Stimulated activated naive B cell treated with anti-CD40 and anti-IgM and Interleukin-4, amounts not matched to agents 10 μg/mL and 1 μg/mL and 100 μg/mL, for 72 hours (primary cell): ENCODE measurements at places on chromosomes 4 and X.
A peak's percentile ranks its signal among the peaks of the same experiment; 100 is the strongest.

GRCh38 chr4:60884587-60884986, 315.5 kb upstream of the ADGRL3 start:
- DNase-seq = no peak

GRCh38 chr4:68864438-68865187, 48.8 kb downstream of the UGT2B10 start:
- DNase-seq = no peak

DNA sequence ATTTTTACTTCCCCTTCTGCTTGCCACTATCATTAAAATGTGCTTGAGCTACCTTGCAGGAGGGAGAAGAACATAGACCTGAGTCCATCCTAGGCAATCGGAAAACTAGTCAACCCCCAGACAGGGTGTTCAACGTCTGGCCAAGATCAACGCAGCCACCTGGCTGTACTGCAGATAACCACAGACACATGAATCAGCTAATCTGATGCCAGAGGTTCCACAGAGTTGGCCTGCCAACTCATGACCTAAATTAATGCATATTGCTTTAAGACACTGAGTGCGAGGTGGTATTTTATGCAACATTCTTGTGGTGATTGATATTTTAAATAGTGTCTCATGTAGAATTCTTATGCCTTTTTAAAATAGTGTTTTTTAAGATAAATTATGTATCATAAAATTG, 1283.8 kb upstream of the PABPC4L start:
- no peak for DNase-seq

- no peak for DNase-seq
These were observed 518.0 kb downstream of the RPA4 start for GRCh38 chrX:97401586-97402136.

- no peak for DNase-seq
These were observed 49.8 kb downstream of the GYPA start for GRCh38 chr4:144090744-144091143.

DNA sequence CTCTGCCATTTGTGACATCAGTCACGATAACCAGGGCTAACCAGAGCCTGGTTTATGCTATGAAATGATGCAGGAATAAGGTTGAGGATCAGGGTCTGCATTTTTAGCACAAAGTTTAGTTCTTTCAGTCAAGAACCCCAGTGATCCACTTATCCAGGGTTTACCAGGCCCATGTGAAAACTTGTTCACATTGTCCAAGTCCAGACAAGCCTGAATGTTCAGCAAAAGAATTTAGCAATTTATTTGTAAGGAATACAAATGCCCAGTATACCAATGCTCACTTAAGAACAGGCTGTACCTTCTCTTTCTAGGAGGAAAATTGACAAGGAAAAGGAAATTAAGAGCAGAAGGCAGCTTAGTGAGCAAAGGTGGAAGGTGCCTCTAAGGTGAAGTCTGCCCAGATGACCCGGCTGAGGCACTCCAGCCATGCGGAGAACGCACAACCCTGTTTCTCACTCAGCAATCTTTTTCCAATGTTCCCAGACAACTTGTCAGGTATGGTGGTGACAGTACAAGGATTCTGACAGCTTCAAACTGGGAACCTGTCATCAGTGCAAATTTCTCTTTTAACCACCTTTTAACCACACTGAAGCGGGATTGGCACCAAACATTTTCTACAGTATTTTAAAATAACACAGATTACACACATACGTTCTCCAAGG, 54.0 kb downstream of the TBC1D9 start:
- DNase-seq = no peak

GRCh38 chr4:1072830-1073446, 40.4 kb downstream of the RNF212 start:
- DNase-seq = peak; percentile 42

DNA sequence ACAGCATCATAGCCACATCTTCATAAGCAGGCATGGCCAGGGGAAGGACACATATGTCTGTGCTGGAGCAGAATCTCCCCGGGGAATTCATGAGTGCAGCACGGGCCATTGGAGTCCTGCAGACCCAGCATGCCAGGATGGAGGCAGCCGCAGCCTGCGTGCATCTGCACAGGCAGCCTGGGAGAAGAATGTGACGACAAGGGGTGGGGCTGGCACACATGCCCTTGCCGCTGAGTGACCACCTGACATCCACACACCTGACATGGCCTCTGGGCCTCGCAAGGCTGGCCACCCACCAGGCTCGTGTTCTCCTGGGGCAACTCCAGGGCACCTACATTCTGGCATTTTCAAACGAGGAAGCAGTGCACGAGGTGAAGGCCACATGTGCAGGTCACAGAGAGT, 66.2 kb upstream of the AFAP1 start:
- no peak for DNase-seq

DNA sequence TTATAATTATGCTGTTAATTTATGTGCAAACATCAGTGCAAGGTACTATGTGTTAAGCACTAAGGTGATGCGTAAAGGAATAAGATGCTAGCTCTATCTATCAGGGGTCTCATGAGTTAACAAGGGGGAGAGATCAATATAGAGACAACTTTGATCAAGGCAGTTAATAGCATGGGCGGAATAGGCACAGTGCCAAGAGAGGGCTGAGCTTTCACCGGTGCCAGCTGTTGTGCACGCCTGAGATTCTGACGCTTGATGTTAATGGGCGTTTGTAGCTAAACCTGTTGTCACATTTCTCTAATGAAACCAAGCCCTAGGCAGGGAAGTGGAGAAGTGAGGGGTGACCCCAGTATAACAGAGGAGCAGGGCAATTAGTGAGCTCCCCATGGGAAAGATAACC, 86.0 kb upstream of the NMU start:
- no peak for DNase-seq
